GDM1 (cell line): ENCODE measurements at places on chromosomes 11 and 22.

DNA sequence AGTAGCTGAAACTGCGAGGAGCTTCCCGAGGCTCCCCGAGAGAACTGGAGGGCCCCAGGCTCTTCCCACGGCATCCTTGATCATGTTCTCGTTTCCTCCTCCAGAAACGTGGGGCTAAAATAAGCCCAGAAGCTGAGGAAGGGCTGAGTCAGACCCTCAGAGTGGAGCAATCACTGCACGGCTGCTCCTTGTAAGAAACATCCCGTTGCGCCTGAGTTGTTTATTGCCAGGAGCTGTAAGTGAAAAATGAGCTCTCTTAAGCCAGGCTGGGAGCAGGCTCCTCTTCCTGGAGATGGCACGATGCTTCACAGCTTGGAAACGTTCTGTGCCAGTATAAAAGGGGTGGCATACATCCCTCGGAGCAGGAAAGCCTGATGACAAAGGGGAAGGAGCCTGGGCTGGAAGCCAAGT, 47.3 kb upstream of the SYN3 start:
- no peak for DNase-seq

DNA sequence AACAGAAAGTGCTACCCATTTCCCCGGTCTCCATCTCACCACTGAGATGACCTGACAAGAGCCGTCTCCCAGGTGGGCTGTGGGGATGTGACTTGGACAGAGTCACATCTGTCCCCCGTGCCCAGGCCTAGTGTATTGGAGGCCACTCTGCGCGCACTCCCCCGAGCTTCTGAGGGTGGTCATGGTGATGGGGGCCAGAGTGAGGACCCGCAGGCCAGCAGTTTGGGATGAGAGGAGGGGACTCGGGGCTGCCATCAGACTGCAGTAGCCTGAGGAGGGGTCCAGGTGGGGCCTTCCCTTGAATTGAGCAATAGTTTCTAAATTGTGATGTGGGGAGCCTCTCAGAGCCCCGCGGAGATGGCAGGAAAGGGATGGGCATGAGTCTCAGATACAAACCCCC, 852.6 kb downstream of the TBC1D22A start:
- no peak for DNase-seq

- no peak for DNase-seq
Measured at GRCh38 chr11:130830566-130830965, 85.7 kb downstream of the SNX19 start.

- no peak for DNase-seq
Measured at GRCh38 chr11:58907780-58908179, 31.5 kb upstream of the GLYATL1 start.

DNA sequence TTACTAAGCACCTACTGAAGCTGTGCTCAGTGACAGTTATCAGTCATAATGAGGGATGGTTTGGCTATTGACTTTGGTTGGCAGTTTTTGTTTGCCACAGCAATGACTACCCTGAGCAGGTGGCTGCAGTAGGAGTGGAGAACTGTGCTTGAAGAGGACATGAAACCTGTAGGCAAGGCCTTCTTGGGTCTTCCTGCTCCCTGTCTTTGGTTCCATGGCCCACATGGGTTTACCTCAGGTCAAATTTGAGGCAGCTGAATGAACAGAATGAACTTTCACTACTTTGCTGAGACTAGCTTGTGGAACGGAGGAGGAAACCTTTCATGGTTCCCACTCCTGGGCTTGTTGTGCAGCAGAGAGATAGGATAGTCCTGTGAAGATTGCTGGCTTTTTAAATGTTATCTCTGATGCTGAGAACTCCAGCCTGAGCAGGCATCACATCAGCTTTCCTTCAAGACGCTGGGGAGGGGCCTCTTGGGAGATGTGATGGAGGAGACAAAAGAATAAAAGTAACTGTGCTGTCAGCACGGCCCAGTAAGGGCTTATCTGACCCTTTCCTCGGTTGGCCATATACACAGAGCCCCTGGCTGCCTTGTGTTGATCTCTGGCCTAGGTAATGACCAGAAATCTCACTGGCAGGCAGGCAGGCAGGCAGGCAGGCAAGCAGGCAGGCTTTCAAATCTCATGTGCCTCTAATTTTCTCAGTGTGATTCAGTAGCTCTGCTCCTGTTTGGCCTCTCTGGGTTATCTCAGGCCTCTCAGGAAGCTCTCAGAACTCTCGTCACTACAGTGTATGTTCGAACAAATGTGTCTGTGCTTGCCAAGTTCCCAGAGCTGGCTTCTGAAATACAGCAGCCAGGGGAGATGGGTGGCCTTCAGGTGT, 12.0 kb downstream of the STIM1 start:
- DNase-seq = no peak

DNA sequence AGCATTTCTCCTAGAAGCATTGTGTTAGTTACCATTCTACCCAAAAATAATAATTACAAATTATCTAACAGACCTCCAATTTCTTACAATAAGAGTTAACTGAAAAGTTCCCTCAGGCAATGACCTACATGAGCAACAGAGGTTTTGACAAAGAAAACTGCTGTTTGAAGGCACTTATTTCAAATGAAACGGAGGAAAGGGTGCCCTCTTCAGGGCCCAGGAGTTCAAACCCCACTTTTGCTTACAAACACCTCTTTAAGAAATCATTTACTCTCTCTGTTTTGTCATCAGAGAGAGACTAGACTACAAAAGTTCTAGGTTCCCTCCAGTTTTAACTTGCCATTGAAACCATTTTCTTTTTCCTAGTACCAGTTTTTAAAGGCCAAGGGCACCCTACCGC, 56.7 kb downstream of the AMBRA1 start:
- DNase-seq = no peak

- DNase-seq = no peak
Measured at GRCh38 chr11:64544616-64545296, 46.3 kb upstream of the SLC22A12 start.

DNA sequence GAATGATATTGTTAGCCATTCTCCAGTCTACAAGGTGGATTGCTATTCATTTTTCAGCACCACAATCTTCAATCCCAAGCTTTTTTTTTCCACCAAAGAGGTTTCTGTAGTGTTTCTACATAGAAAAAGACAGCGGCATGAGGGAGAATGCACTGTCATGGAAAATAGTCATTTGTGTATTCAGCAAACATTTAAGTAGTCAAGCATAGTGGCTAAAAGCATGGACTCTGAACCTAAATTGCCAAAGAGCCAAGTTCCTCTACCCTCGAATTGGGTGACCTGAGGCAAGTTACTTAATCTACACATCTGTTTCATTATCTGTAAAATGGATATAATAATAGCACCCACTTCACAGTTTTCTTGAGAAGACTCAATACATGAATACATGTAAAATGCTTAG, 14.2 kb downstream of the GAS2 start:
- DNase-seq = no peak

DNA sequence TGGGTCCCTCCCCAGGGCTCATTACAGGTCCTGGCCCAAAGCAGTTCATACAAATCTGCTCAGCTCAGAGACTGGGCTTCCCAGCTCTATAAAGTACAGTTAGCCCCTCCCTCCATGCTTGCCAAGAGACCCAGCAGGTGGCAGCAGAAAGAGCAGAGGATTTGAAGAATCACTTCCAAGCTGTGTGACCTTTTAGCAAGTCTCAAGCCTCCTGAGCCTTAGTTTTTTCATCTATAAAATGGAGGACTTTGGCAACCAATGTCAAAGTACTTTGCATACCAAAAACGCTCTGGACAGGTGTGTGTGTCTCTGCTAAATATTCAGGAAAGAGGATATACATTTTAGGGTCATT, 26.6 kb downstream of the RELT start:
- no peak for DNase-seq

- DNase-seq = no peak
Measured at GRCh38 chr11:78876676-78877075, 302.0 kb upstream of the NARS2 start.

- no peak for DNase-seq
Measured at GRCh38 chr11:130760515-130761125, 155.7 kb downstream of the SNX19 start.

DNA sequence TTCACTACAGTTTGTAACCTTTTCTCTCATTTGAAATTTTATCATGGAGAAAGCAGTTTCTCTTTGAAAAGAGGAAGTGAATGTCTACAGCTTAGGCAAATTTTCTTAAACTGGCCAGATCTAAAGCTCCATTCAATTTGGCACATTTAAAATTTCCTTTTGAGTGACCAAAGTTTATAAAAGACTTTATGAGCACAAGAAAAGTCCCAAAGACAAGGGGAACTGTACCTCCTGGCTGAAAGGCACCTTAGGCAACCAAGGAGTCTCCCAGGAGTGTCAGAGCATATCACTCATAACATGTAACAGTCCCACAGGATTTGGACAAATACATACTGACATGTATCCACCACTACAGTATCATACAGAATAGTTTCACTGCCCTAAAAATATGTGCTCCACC, 41.3 kb downstream of the NARS2 start:
- no peak for DNase-seq

DNA sequence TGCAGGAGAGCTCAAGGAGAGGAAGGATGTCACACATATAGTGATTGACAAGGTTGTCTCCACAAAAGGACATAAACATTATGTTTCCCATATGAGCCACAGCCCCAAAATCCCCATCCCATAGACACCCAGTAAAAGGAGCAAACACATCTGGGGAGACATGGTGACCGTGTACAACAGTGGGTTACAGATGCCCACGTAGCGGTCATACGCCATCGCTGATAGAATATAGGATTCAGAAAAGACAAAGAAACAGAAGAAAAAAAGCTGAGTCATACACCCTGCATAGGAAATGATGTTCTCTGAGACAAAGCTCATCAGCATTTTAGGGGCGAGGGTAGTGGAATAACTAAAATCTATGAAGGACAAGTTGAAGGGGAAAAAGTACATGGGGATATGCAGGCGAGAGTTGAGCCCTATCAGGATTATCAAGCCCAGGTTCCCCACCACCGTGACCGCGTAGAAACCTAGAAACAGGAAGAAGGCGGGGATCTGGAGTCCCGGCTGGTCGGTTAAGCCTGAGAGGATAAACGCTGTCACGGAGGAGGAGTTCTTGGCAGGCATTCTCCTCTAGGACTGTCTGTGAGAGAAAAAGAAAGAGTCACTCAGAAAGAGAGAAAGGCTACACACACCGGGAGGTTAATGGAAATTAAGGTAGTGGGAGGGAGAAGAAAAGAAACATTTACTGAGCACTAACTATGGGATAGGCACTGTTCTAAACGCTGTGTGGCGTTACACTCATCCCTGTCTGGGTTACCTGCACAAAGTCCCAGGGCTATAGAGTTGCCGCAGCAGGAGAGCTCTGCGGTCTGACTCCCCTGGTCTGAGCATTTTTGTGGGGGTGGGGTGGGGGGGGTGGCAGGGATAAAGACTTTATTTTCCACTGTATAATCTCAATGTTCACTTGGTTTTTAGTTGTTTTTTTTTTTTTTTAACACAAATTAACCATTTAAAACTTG, 36.1 kb upstream of the OR8B8 start:
- no peak for DNase-seq

DNA sequence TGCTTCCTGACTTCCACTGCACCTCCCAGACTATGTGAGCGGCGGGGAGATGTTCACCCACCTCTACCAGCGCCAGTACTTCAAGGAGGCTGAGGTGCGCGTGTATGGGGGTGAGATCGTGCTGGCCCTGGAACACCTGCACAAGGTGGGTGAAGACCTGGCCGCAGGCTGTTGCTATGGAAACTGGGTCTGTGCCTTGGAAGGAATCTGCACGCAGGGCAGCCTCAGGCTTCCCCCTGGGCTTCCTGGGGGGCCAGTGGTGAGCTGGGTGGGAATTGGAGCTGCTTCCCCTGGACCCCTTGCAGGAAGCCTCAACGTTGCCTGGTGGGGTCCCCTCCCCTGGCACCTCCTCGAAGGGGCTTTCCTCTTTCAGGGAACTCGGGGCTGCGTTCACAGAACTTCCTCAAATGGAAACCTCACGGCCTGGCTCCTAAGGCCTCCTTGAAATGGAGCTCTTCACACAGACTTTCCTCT, 1.5 kb downstream of the RPS6KA4 start:
- peak; percentile 21 for DNase-seq

GRCh38 chr11:125124618-125124992, 13.2 kb upstream of the TMEM218 start:
- DNase-seq = no peak

DNA sequence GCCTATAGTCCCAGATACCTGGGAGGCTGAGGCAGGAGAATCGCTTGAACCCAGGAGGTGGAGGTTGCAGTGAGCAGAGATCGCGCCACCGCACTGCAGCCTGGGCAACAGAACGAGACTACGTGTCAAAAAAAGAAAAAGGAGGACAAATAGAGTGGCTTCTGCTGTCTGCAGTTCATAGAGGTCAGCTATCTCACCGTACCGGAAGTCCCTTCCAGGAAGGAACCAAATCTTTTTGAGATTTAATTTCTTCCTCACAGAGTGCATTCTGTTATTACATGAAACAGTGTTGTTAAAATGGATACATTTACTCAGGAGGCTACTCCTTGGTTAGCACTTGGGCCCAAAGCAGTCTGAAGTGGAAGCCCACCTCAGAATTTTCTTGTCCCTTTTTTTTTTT, 33.4 kb downstream of the FAM118A start:
- DNase-seq = no peak

GRCh38 chr22:23178512-23179254, 1.6 kb upstream of the BCR start:
- DNase-seq = peak; percentile 39

GRCh38 chr11:112087212-112087611, 539 bp downstream of the SDHD start:
- no peak for DNase-seq

DNA sequence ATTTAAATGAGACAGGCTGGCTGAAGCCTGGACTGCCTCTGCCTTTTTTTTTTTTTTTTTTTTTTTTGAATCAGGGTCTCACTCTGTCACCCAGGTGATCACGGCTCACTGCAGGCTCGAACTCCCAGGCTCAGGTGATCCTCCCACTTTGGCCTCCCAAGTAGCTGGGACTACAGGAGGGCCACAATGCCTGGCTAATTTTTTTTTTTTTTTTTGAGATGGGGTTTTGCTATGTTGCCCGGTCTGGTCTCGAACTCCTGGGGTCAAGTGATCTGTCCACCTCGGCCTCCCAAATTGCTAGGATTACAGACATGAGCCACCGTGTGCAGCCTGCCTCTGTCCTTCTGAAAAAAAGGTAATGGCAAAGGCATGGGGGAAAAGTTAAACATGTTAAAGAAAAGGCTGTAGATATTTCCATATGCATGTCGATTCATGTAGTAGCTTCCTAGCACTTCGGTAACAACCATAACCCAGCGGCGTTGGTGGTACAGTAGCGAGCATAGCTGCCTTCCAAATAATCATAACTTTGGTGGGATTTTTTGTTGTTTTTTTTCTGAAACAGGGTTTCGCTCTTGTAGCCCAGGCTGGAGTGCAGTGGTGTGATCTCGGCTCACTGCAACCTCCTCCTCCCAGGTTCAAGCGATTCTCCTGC, 48.8 kb downstream of the MCHR1 start:
- no peak for DNase-seq
